Frontal cortex (tissue), 4 donors: ENCODE measurements at places on chromosomes 13 and 19. TPM values are rescaled to one million over a fixed set of nuclear protein-coding genes. Genes with fewer than 3 reads are reported as not detected.

PNMA8A gene
- total RNA-seq, result 68.1 TPM

SHISA7 gene
- total RNA-seq, result 4.5 TPM

DDX39A gene
- total RNA-seq, result 29.8 TPM

SUPT20H gene
- 62.0 TPM for total RNA-seq

CYP2B6 gene
- not detected for total RNA-seq
